CD8-positive, alpha-beta memory T cell (primary cell): ENCODE measurements at places on chromosomes 3 and 15.

GRCh38 chr3:137852391-137852830 lies 88.3 kb downstream of the SOX14 start:
- no peak for DNase-seq
- no peaks in the 10 kb centered on the region for H3K36me3 ChIP-seq
- no peaks in the 10 kb centered on the region for H3K4me1 ChIP-seq

DNA sequence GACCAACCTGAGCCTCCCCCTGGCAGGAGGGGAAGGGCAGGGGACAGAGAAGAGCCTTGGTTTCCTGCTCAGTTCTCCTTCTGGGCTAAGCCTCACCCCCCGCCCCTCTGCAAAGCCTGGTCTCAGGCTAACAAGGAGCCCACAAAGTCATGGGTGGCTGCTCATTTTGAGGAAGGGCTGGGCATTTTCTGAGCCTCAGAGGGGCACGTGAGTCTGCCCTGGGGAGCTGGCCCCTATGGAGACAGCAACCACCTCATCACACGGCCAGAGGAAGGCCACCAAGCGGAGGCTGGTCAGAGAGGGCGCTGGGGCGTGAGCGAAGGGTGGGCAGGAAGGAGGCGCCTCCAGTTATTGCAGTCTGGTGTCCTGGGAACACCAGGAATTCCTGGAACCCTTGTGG lies 18.7 kb downstream of the ABTB1 start:
- H3K27ac ChIP-seq: no peak overlapping the region
- H3K27me3 ChIP-seq: no peaks in the 10 kb centered on the region

DNA sequence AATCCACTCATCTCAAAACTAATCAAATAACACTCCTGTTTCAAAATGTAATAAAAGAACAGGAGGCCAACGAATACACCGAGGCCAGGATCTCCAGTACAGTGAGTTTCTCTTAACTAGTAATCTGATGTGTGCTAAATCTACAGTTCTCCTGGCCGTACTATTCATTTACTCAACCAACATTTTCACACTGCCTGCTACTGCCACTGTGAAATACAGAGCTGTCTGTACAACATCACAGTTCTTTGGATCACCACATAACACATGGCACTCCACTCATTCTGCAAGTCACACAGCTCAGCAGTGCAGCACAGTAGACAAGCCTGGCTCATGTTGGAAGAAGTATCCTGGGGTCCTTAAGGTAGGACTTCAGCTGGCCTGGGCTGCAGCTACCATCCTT lies 21.9 kb downstream of the RIOX2 start:
- DNase-seq: no peak
- H3K4me1 ChIP-seq: no peaks in the 10 kb centered on the region
- no peaks in the 10 kb centered on the region for H3K27me3 ChIP-seq
- peaks cover 38% of the 10 kb centered on the region for H3K36me3 ChIP-seq
- H3K27ac ChIP-seq: no peak overlapping the region

- no peak overlapping the region for H3K4me3 ChIP-seq
- H3K36me3 ChIP-seq: no peaks in the 10 kb centered on the region
- H3K27ac ChIP-seq: no peak overlapping the region
- no peak for DNase-seq
- peaks cover 7% of the 10 kb centered on the region for H3K4me1 ChIP-seq
- H3K27me3 ChIP-seq: no peaks in the 10 kb centered on the region
Observed at GRCh38 chr15:77538027-77538451, 94.7 kb downstream of the LINGO1 start.

DNA sequence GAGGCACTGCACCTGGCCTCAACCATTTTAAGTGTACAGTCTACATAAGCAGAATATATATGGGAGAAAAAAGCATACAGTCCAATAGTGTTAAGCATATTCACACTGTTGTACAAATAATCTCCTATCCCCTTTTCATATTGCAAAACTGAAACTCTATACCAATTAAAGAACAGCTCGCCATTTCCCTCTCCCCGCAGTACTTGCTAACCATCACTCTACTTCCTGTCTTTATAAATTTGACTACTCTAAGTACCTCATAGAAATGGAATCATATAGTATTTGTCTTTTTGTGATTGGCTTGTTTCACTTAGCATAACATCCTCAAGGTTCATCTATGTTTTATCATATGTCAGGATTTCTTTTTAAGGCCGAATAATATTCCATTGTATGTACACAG lies 21.6 kb upstream of the TASOR start:
- no peaks in the 10 kb centered on the region for H3K36me3 ChIP-seq
- peaks cover 15% of the 10 kb centered on the region for H3K4me1 ChIP-seq
- no peaks in the 10 kb centered on the region for H3K27me3 ChIP-seq
- no peak for DNase-seq
- H3K4me3 ChIP-seq: no peak overlapping the region
- H3K27ac ChIP-seq: no peak overlapping the region

DNA sequence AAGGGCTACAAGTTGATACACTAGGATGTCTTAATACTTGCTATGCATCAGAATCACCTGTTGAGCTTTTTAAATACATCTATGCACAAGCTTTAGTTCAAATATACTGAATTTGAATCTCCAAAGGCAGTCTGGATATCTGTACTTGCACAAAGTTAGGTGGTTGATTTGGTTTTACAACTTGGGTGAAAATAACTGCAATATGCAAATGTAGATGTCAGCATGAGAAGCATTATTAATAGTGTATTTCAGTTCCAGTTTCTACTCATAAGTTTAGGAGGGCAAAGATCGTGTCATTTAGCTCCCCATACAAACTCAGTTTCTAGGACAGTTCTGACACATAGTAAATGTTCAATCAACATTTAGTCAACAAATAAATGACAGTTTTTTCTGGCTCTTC lies 25.6 kb downstream of the IQCB1 start:
- H3K4me3 ChIP-seq: no peak overlapping the region
- H3K36me3 ChIP-seq: peaks cover 15% of the 10 kb centered on the region
- no peaks in the 10 kb centered on the region for H3K27me3 ChIP-seq
- DNase-seq: no peak

- no peaks in the 10 kb centered on the region for H3K27me3 ChIP-seq
- no peak overlapping the region for H3K27ac ChIP-seq
- H3K4me3 ChIP-seq: no peak overlapping the region
- no peaks in the 10 kb centered on the region for H3K36me3 ChIP-seq
- H3K4me1 ChIP-seq: no peaks in the 10 kb centered on the region
Observed at GRCh38 chr3:14848906-14849305, 30.1 kb downstream of the FGD5 start.

- no peak overlapping the region for H3K27ac ChIP-seq
- no peaks in the 10 kb centered on the region for H3K36me3 ChIP-seq
- H3K27me3 ChIP-seq: no peaks in the 10 kb centered on the region
- no peaks in the 10 kb centered on the region for H3K4me1 ChIP-seq
- no peak for DNase-seq
Observed at GRCh38 chr3:126550488-126551051, 8.2 kb downstream of the C3orf22 start.

DNA sequence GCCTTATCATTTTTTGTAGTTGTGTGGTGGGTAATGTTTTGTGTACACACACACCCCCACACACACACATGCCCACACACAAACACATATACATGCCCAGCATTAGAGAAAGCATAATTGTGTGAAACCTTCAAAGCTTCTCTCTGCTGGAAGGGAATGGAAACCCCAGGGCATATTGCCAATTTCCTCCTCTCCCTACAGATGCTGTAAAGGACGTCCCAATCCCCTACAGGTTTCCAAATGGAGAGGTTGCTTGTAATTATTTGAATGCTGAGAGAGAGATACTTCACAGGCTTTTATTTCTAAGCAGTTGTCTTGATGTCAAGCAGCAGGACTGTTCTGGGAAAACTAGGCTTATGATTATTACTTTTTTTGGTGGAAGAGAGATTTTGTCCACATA lies 23.0 kb upstream of the CCK start:
- H3K27me3 ChIP-seq: no peaks in the 10 kb centered on the region
- no peak overlapping the region for H3K4me3 ChIP-seq
- no peaks in the 10 kb centered on the region for H3K4me1 ChIP-seq
- no peaks in the 10 kb centered on the region for H3K36me3 ChIP-seq
- no peak for DNase-seq

DNA sequence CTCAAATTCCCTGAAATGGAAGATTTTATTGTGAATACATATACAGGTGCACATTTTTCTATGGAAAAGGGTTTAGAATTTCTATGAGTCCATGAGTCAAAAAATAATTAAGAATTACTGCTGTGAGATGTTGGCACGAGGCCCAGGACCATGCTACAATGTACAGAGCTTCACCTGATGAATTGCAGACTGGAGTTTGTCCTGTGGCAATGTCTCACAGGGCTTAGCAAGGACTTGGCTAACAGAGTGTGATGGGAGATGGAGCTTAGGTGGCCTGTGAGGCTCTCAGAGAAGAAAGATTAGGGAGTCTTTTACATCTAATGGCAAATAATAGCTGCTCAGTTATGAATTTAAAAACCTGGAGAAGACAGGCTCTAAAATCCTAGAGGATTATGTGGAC lies 219.5 kb upstream of the CBLB start:
- H3K36me3 ChIP-seq: no peaks in the 10 kb centered on the region
- no peak overlapping the region for H3K27ac ChIP-seq
- no peaks in the 10 kb centered on the region for H3K27me3 ChIP-seq
- no peak for DNase-seq

- no peaks in the 10 kb centered on the region for H3K27me3 ChIP-seq
- H3K36me3 ChIP-seq: no peaks in the 10 kb centered on the region
- no peak overlapping the region for H3K27ac ChIP-seq
- H3K4me3 ChIP-seq: no peak overlapping the region
Observed at GRCh38 chr15:99414755-99415731, 150.7 kb upstream of the MEF2A start.

DNA sequence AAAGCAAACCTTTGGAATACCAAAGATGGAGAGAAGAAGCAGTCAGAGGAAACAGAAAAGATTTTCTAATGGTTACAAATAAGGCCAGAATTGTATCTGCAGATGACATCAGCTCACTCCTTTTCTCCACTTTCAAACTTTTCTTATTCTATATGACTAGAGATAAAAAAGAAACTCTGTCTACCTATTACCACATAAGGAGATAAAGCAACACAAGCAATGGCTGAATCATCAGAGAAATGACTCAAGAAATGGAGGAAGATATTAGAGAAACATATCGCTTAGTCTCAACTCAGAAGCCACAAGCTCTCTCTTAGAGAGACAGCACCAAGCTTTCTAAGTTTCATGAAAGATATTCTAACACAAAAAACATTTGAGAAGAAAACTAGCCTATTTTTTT lies 784.0 kb downstream of the ZPLD1 start:
- H3K27me3 ChIP-seq: no peaks in the 10 kb centered on the region
- no peaks in the 10 kb centered on the region for H3K36me3 ChIP-seq
- H3K4me3 ChIP-seq: no peak overlapping the region
- no peak for DNase-seq
- no peaks in the 10 kb centered on the region for H3K4me1 ChIP-seq

DNA sequence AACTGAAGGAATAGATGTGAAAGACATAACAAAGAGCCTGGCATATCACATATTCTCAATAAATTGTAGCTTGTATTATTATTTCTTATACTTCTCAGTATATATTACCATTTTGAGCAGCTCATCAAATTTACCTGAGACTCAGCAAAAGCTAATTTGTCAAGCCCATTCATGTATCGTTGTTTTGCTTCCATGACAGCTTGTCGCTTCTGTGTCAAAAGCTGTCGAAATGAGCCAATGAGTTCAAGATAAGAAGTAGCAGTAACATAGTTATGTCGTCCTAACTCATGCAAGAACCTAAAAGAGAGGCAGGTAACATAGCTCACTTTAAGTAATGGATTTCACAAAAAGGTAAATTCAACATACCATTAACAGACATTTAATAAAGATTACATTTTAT lies 93.8 kb upstream of the ASB14 start:
- H3K4me1 ChIP-seq: no peaks in the 10 kb centered on the region
- no peak overlapping the region for H3K4me3 ChIP-seq
- DNase-seq: no peak
- H3K27me3 ChIP-seq: no peaks in the 10 kb centered on the region
- no peak overlapping the region for H3K27ac ChIP-seq
- no peaks in the 10 kb centered on the region for H3K36me3 ChIP-seq
